ENCODE measurements at places on chromosomes 7 and 10. TPM values are rescaled to one million over a fixed set of nuclear protein-coding genes. Genes with fewer than 3 reads are reported as not detected.

DNA sequence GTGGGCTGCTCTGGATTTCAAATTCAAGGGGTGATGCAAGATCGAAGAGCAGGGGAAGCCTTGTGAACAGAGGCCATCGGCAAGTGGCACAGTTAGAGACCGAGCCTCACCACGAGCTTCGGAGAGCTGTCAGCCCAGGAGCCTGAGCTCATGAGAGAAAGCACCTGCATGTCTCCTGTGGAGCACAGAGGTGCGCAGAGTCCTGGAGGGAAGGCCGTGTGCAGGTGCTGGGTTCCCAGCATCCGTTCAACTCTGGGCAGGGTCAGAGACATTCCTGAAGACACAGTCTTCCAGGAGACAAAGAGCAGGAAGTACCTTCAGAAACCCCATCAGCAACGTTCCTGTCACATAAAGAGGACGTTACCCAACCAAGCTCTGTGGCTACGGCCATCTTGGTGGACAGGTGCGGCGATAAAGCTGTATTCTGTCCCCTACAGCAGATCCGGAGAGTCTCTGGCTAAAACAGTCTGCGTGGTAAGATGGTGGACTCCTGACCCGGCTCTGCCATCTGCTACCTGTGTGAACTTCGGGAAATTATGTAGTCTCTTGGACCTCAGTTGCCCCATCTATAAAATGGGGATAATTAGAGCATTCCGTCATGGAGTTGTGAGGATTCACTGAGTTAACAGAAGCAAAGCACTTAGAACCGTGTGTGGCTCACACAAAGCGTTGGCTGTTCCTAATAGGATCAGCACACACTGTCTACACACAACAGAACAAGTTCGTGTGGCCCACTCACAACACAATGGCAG lies 40.6 kb downstream of the NOD1 start:
- DNase-seq, result no peak

FBXW4 gene
- 66.4 TPM for total RNA-seq

RAB18 gene
- total RNA-seq, result 78.1 TPM

DNA sequence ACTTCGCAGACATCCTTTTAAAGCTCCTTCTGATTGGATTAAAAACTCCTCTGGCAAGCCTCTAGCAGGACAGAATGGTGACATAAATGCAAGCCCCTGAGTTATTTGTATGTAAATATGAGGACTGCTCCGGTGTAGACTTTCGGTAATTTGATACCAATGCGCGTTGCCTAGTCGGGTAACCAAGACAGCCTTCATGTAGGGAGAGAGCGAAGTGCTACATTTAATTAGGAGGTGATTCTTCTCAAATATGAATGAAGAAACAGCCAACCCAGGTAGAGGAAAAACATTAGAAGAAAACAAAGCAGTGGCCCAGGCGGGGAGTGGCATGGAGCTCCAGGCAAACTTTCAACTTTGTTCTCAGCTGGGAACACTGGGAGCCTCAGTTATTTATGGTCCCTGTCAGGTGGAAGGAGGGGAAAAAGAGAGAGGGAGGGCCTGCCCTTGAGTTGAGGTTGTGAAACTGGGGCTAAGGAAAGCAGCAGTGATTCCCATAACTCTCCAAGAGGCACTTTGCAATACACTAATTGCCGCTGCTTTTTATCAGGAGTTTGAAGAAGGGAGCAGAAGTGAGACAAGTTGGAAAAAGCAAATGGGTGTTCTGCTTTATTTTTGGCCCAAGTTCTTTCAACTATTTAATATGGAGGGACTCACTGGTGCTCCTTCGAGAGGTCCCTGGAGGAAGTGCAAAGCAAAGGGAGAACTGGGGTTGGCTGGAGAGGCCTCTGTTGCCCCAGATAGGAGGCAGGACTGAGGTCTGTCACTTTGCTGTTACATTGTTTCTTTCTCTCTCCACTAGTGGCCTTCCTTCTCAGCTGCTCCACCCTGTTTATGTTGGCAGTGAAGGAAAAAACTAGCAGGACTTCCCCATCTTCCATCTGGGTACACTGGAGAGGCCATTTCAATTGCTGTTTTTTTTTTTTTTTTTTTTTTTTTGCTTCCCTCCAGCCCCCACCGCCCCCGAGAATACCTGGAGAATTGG lies 234.6 kb upstream of the CCDC6 start:
- no peak for DNase-seq

WNT2 gene
- total RNA-seq, result not detected

RSPH10B gene
- not detected for total RNA-seq

ARMS2 gene
- total RNA-seq, result not detected

- DNase-seq, result no peak
These were observed 300.4 kb downstream of the AHR start for GRCh38 chr7:17598846-17599245.

- DNase-seq, result no peak
These were observed 523 bp upstream of the CDH23 start for GRCh38 chr10:71396084-71396710.

DNA sequence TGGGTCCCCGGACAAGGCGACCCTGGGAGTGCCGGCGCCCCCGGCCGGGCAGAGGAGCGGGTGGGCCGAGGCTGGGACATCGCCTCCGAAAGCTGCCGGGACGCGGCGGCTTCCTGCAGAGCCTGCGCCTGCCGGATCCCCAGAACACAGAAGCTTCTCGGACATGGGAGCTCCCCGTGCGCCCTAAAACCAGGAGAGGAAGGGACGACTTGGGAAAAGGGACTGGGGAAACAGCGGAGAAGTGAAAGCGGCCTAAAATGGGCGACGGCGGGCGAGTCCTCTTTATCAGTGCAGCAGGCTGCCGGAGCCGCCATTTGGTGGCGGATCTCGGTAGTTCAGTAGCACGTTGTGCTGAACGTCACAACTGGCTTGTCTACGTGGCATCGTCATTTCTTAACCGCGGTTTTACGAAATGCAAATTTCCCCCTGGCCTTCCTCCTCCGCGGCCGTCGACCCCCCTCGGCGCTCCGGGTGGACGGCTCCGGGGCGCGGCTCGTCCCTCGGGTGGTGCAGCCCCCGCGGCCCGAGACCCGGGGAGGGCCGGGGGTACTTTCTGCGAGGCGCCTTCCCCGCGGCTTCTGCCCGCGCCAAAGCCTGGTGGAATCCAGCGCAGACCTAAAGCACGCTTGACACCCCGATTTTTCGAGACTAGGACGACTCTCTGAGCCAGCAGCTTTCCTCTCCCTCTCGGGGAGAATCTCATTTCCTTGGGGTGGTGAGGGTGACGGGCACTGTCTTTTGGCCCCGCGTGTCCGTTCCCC lies 9.9 kb upstream of the SPAG6 start:
- DNase-seq, result peak; percentile 70

- DNase-seq, result no peak
These were observed 448.2 kb downstream of the DNAJB6 start for GRCh38 chr7:157784979-157785441.

DNA sequence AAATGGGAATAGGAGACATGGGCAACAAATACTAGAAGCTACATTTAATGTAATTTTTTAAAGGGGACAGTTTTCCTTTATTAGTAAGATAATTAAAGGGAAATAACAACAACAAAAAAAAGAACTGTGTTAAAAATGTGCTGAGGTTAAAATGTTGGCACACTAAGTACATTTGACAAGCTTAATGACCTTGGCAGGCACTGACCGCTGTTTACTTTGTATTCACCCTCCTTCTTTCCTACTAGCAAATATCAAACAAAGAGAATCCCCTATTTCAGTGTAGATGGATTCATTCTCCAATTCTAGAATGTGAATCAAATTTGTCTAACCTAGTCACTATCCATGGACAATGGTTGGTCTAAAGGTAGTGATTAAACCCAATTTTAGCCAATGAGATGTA lies 77.5 kb upstream of the TOMM7 start:
- DNase-seq, result no peak

- DNase-seq, result peak; percentile 80
These were observed 184.0 kb upstream of the INHBA start for GRCh38 chr7:41886901-41887311.

NUTM2E gene
- total RNA-seq, result not detected

- no peak for DNase-seq
These were observed 21.7 kb downstream of the IMPDH1 start for GRCh38 chr7:128388145-128388485.

DNA sequence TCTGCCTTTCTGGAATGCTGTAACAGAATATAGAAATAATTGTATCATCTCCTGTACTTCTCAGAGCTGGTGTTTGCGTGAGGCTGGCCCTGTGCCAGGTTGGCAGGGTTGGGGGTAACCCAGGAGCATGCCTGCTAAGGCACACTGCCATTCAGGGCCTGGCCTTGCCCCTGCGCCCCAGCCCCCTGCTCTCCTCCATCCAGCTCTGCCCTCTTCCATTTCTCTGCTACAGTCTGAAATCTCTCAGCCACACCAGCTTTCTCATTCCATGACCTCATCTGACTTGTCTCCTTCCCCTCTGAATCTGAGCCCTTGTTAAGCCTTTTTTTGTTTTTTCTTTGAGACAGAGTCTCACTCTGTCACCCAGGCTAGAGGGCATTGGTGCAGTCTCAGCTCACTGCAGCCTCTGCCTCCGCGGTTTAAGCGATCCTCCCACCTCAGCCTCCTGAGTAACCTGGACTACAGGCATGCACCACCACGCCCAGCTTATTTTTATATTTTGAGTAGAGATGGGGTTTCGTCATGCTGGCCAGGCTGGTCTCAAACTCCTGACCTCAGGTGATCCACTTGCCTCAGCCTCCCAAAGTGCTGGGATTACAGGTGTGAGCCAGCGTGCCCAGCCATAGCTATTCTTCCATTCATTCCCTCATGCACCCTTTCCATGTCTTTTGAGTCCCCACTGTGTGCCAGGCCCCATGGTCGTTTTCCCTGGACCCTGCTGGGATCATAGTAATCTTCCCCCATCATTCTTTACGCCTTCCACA lies 206.8 kb downstream of the CUX1 start:
- no peak for DNase-seq

GRCh38 chr7:99621271-99621670 lies 4.5 kb downstream of the ZSCAN25 start:
- no peak for DNase-seq

UBE2D1 gene
- 10.4 TPM for total RNA-seq

DNA sequence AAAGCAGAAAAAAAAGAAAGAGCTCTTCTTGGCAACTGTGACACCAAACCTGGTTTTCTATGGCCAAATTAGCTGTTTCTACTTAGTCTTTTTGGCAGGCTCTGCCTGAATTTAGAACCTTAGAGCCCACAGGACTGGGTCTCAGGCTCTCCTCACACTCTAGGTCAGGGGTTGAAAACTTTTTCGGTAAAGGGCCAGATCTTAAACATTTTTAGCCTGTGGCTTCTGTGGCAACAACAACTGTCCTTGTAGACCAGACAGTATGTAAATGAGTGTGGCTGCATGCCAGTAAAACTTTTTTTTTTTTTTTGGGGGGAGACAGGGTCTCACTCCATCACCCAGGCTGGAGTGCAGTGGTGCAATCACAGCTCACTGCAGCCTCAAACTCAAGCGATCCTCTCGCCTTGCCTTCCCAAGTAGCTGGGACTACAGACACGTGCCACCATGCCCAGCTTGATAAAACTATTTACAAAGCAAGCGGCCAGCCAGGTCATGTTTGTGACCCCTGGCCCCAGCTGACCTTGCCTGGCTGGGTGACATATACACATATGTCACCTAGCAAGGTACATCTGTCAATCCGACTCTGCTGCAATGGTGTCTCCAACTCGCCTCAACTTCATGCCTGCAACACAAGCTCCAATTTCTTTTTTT lies 17.4 kb downstream of the KPNA7 start:
- DNase-seq, result no peak

PPP1R9A gene
- 8.6 TPM for total RNA-seq

CLRN3 gene
- not detected for total RNA-seq

DNA sequence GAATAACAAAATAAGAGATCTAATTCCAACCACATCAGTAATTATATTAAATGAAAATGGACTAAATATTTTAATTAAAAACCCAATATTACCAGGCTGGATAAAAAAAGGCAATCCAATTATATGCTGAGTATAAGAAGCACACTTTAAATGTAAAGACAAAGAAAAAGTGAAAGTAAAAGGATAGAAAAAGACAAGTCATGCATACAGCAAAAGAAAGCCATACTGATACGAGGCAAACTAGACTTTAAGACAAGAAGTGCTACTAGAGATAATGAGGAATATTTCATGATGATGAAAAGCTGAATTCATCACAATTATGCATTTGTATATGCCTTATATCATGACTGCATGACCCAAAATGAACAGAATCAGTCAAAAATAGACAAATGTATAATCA lies 628.6 kb downstream of the PHTF2 start:
- no peak for DNase-seq

ATG9B gene
- 63.3 TPM for total RNA-seq

DNA sequence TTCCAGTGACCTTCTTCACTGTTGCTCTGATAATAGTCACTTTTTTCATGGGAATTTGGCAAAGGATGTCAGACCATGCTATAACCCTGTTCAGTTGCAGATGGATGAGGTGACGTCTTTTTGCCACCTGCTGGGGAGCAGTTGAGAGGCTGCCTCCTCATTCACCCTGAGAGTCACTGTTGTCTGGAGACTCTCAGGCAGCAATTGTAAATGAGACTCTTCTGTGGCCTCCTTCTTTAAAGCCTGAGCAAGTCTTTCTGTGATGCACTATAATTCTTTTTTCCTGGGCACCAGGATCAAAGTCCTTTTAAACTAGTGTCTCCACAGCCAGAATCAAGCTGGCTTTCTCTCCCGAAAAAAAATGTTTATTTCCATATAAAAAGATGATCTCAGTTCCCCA lies 345.1 kb downstream of the ARL4A start:
- no peak for DNase-seq

DNA sequence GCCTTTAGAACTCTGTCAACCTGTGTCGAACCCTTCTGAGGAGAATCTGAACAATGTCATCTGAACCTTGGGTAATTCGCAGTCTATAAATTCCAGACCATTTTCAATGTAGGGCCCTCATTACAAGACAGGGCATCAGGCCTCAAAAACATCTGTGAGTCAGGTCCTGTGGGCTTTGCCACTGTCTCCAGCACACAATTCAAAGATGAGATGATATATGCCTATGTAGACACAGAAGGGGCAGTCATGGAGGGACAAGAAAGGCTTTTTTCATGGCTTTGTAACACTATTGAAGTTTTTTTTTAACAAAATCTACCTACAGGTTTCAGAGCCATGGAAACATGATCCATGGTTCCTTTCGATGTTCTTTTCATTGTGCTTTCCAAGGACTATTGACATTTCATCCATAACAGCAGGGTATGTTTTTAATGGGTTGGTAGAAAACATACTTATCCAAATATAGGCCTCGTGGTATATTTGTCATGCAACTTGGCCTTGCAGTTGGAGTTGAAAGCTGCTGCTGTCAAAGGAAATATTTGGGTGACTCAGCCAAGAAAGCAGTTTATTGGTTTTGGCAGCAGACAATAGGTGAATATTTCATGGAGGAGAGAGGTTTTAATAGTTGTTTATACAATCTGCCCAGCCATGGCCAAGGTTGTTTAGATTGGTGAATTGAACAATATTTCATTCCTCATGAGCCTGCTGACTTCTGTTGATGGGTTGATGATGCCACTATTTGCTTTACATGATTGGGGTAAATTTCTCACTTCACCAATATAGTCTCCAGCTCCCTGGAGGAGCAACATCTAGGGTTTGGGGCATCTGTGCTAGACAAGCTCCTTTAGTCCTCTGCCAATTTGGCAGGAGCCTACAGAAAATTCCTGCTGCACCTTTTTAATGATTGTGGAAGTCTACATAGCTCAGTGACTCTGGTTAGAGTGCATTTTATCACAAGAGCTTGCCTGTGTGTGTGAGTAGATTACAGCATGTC lies 158.4 kb upstream of the TMEM72 start:
- DNase-seq, result no peak
